ENCODE measurements at places on chromosomes 1 and 21. TPM values are rescaled to one million over a fixed set of nuclear protein-coding genes. Genes with fewer than 3 reads are reported as not detected.

SPSB1 gene
- 8.3 TPM for total RNA-seq

SYCP1 gene
- not detected for total RNA-seq

SPRR3 gene
- total RNA-seq: not detected

PRKCZ gene
- 0.55 TPM for total RNA-seq

GPN2 gene
- 34.1 TPM for total RNA-seq

LAX1 gene
- total RNA-seq: not detected

TTLL7 gene
- 5.6 TPM for total RNA-seq

KDF1 gene
- not detected for total RNA-seq

DNA sequence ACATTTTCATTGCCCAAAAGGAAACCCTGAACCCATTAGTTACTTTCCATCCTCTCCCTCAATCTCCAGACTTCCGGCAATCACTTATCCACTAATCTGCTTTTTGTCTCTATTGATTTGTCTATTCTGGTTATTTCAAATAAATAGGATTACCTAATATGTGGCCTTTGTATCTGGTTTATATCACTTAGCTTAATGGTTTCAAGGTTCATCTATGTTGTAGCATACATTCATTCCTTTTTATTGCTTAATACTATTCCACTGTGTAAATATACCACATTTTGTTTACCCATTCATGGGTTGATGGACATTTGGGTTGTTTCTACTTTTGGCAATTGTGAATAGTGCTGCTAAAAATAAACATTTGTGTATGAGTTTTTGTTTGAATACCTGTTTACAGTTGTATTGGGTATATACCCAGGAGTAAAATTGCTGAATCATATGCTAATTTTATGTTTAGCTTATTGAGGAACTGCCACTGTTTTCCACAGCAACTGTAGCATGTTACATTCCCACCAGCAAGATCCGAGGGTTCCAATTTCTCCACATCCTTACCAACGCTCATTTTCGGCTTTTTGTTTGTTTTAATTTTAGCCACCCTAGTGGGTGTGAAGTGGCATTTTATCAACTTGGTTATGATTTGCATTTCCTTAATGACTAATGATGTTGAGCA lies 2.5 kb upstream of the SLC25A44 start:
- H3K4me1 ChIP-seq: peaks cover 27% of the 10 kb centered on the region
- DNase-seq: no peak
- H3K27me3 ChIP-seq: peaks cover 1% of the 10 kb centered on the region
- no peak overlapping the region for H3K27ac ChIP-seq

DNA sequence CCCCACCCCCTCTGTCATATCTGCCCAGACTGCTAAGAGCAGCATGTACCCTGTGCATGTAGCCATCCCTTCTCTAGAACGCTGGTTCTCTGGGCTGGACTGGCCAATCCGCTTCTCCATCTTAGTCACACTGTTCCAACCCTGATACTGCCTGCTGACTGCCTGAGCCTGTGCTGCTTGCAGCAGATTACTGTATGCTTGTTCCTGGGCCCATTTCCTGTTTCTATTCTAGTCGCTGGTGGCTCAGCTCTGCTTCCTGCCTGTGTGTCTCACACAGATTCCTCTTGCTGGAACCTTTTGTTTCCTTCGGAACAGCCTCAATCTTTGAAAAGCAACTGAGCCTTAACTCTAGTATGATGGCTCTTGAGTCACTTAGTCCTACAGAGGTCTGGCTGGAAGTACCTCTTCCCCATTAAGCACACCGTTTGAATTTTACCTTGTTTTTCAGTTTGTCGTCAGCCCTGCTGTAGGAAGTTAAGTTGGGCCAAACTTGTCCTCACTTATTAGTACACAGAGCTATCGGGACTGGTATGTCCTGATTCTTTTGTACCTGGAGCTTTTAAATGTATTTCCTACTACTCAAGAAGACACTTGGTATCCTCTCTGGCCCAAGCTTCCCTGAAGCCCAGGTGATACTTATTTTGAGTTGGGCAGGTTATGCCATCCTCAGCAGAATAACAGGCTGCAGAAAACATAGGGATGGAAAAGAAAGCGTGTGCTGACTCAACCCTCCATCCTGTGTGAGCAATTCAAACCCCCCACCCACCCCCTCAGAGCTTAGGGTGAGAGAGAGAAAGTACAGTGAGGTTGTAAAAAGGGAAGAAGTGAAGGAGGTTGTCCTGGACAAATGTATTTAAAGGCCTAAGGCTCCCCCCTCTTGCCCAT lies 43.4 kb upstream of the PIGV start:
- peaks cover 69% of the 10 kb centered on the region for H3K4me1 ChIP-seq
- peak; percentile 89 for DNase-seq
- peaks cover 1% of the 10 kb centered on the region for H3K27me3 ChIP-seq
- peaks cover 66% of the 10 kb centered on the region for H3K36me3 ChIP-seq
- H3K27ac ChIP-seq: peak overlapping the region; percentile 85

DNA sequence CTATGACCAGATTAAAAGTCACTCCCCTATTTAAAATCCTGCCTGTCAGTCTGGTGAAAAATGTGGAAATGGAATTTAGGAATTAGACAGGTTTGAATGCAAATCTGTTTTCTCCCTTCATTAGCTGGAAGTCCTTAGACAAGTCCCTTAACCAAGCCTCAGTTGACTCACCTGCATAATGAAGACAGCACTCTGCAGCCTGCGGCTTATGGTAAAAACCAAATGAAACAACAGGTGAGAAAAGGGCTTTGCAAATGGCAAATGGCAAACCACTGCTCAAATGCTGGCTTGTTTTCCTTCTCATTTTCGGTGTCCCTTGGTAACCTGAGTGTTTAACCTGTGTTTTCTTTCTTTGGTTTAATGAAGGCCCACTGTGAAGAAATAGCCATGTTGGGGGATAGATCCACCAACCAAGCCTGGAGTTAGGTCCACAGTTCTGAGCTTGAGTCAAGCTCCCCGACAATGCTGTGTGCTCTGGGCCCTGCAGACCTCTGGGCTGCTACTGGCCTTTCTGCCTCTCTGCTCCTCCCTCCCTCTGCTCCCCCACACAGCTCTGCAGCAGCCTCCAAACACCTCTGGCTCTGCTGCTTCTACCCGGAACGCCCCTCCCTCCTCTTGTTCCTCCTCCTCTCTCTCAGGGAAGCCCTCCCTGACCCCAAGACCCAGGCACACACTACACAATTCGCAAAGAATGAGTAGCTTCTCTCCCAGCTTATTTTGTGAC lies 641.8 kb downstream of the MATN1 start:
- no peaks in the 10 kb centered on the region for H3K36me3 ChIP-seq
- no peak overlapping the region for H3K4me3 ChIP-seq
- no peak for DNase-seq
- peaks cover 5% of the 10 kb centered on the region for H3K27me3 ChIP-seq

GRCh38 chr1:37808369-37809319 lies 636 bp upstream of the YRDC start:
- peak overlapping the region; percentile 95 for H3K4me3 ChIP-seq
- peak; percentile 70 for DNase-seq
- H3K27me3 ChIP-seq: peaks cover 6% of the 10 kb centered on the region
- H3K27ac ChIP-seq: peak overlapping the region; percentile 93
- peaks cover 20% of the 10 kb centered on the region for H3K4me1 ChIP-seq
- peaks cover 21% of the 10 kb centered on the region for H3K36me3 ChIP-seq

GRCh38 chr1:11886986-11887665 lies 28.4 kb upstream of the NPPB start:
- H3K36me3 ChIP-seq: no peaks in the 10 kb centered on the region
- peaks cover 43% of the 10 kb centered on the region for H3K27me3 ChIP-seq
- DNase-seq: no peak
- no peak overlapping the region for H3K27ac ChIP-seq
- H3K4me3 ChIP-seq: no peak overlapping the region

DNA sequence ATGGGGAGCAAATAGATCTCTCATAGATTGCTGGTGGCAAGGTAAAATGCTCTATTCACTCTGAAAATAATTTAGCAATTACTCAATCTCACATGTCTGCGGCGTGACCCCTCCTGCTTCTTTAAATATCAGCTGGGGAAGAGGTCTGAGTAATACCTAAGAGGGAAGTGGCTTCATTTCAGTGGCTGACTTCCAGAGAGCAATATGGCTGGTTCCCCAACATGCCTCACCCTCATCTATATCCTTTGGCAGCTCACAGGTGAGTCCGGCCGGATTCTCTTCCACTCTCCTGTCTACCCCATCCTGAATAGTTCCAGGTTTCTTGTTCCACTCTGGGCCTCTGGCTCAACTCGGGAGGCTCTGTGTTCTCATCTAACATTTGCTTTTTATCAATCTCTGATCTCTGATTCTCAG lies at the start of gene SLAMF7:
Gene SLAMF7 (plus strand): TSS at position 150 of the 414 bp plus-strand sequence. CDS start 55 bp downstream, at position 205.
- DNase-seq: no peak
- no peaks in the 10 kb centered on the region for H3K4me1 ChIP-seq
- H3K27me3 ChIP-seq: peaks cover 12% of the 10 kb centered on the region

DNA sequence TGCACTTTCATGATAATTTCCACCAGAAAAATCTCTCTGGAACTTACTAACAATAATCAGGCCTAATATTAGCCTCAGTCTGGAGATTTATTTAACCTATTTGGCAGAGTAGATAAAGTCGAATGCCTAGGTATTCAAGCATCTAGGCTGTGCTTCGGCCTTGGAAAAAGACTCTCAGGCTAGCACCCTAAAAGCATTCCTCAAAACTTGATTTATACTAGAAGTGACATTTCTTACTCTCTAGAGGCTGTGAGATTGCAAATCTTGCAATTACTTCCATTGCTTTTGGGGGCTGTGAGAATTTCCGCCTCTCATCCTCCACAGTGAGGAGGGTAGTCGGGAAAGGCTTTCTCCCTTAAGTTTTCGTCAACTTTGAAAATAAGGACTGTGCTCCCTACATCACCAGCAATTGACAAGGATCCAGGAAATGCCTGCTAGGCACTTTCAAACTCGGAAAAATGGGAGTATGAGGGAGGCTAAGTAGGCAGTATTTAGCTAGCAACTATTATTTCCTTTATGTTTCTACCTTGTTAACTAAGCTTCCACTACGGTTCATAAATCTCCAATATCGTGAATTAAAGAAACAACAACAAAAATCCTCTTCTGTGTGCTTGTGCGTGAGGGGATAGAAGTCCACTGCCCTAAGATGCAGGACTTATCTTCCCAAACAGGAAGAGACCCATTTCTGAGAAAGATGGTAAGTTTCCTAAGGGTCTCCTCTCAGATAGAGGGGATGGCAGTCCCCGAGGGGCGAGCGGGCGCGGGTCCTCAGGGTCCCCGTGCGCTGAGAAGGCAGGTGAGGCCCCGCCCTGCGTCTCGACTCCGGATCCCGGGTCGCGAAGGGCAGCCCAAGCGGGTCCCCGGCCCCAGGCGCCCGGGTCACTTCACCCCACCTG lies 1.1 kb upstream of the LMO4 start:
- H3K27ac ChIP-seq: peak overlapping the region; percentile 94
- peak overlapping the region; percentile 92 for H3K4me3 ChIP-seq
- no peaks in the 10 kb centered on the region for H3K27me3 ChIP-seq
- peaks cover 14% of the 10 kb centered on the region for H3K4me1 ChIP-seq

- no peak overlapping the region for H3K4me3 ChIP-seq
- peaks cover 27% of the 10 kb centered on the region for H3K27me3 ChIP-seq
- H3K27ac ChIP-seq: no peak overlapping the region
- peaks cover 18% of the 10 kb centered on the region for H3K4me1 ChIP-seq
- no peak for DNase-seq
Measured at GRCh38 chr1:207959141-207959825, 48.4 kb upstream of the CD34 start.

GRCh38 chr1:192977089-192977706 lies 82.0 kb downstream of the UCHL5 start:
- peaks cover 6% of the 10 kb centered on the region for H3K27me3 ChIP-seq
- H3K27ac ChIP-seq: no peak overlapping the region
- H3K36me3 ChIP-seq: no peaks in the 10 kb centered on the region
- DNase-seq: no peak
- H3K4me1 ChIP-seq: peaks cover 10% of the 10 kb centered on the region
- H3K4me3 ChIP-seq: no peak overlapping the region

GRCh38 chr1:119253366-119253765 lies 112.9 kb upstream of the WARS2 start:
- no peaks in the 10 kb centered on the region for H3K36me3 ChIP-seq
- H3K27ac ChIP-seq: no peak overlapping the region
- DNase-seq: no peak
- no peaks in the 10 kb centered on the region for H3K4me1 ChIP-seq

DNA sequence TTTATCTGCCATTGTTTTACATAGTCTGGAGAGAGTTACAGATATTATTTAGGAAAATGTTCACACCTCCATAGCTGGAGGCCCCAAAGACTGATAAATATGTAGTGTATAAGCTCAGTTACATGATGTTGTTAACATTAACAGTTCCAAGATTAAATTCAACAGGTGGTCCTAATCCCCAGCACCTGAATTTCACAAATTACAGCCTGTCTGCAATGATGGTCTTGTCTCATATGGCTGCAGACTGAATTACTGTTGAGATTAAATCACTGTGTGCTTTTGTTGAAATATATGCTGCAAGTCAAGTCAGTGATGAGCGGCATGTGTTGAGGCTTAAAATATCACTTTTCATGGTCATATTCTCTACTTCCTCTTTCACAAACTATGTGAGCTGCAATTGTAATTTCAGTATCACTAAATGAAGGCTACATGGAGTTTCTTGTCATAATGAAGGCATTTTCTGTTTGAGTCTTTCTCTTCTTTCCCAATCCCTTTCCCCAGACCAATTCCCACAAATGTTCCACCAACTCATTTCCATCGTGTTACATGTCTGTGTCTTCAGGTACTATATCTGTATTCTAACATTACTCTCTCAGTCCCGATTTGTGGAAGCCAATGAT lies 4.2 kb downstream of the ST6GALNAC5 start:
- peaks cover 1% of the 10 kb centered on the region for H3K4me1 ChIP-seq
- no peak overlapping the region for H3K4me3 ChIP-seq
- H3K27me3 ChIP-seq: peaks cover 16% of the 10 kb centered on the region
- DNase-seq: no peak
- no peak overlapping the region for H3K27ac ChIP-seq

DNA sequence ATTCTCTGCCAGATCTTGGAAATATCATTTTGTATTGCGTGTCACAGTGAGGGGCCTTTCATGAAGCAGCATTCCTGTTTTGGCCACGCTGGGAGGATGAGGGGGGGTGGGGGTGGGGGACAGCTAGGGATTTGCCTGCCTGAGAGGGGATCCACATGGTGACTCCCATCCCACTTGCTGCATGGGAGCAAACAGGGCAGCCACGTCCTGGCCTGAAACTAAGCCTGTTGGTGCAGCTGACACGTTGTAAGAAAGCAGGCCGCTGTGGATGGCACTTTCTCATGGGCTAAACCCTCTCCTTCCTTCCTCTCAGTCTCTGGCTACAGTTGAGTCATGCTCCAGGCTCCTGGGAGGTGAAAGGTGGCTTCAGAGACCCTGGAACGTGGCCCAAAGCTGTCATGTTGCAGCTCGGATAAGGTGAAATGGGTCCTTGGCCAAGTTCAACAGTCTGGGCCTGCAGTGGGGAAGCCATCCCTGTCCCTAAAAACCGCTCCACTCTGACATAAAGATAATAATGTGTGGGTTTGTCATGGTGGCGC lies 346.7 kb upstream of the VAMP3 start:
- no peak overlapping the region for H3K4me3 ChIP-seq
- DNase-seq: no peak
- H3K36me3 ChIP-seq: no peaks in the 10 kb centered on the region
- H3K4me1 ChIP-seq: peaks cover 18% of the 10 kb centered on the region

DNA sequence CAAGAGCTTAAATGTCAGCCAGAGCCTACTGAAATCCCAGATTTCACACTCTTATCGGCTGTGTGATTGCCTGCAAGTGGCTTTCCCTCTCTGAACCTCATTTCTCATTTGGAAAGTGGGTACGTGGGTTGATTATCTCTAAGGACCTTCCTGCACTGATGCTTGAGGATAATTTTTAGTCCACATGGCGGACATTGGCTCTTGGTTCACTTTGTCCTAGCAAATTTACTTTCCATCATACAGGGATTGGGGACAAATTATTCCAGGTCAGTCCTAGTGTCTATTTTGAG lies 111.6 kb downstream of the ACTL8 start:
- peaks cover 17% of the 10 kb centered on the region for H3K36me3 ChIP-seq
- no peak for DNase-seq
- no peaks in the 10 kb centered on the region for H3K27me3 ChIP-seq
- no peak overlapping the region for H3K4me3 ChIP-seq
- H3K27ac ChIP-seq: peak overlapping the region; percentile 97
- H3K4me1 ChIP-seq: peaks cover 59% of the 10 kb centered on the region

All from HFFc6 (cell line).